ENCODE measurements at places on chromosomes 2 and 18. TPM values are rescaled to one million over a fixed set of nuclear protein-coding genes. Genes with fewer than 3 reads are reported as not detected.

The VIT gene
- total RNA-seq = not detected

The FECH gene
- 20.2 TPM for total RNA-seq

DNA sequence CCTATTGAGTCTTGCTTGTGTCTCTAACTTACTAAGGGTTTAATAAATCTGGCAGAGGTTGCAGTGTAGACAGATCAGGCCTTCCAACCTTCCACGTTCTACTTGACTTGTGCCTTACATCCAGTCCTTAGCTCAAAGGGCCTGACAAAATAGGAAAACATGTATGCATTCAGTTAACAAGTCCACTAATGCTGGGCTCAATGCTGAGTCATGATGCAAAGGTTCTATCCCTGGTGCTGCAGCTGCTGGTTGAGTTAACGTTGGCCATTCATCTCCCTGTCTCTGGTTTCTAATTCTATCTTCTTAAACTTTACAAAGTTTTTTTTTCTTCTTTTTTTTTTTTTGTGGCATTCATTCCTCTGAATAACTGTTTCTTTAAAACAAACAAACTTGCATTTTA, 46.3 kb upstream of the ITGB6 start:
- no peak overlapping the region for H3K27ac ChIP-seq
- H3K27me3 ChIP-seq = no peaks in the 10 kb centered on the region
- no peak for DNase-seq
- H3K4me1 ChIP-seq = no peaks in the 10 kb centered on the region

The TFPI gene
- not detected for total RNA-seq

GRCh38 chr2:119064567-119064966, 94.0 kb downstream of the C1QL2 start:
- H3K4me3 ChIP-seq = no peak overlapping the region
- H3K36me3 ChIP-seq = no peaks in the 10 kb centered on the region
- no peak for DNase-seq
- H3K27ac ChIP-seq = no peak overlapping the region
- no peaks in the 10 kb centered on the region for H3K4me1 ChIP-seq
- no peaks in the 10 kb centered on the region for H3K27me3 ChIP-seq

- peaks cover 18% of the 10 kb centered on the region for H3K27me3 ChIP-seq
- no peak overlapping the region for H3K27ac ChIP-seq
- no peak for DNase-seq
- no peaks in the 10 kb centered on the region for H3K4me1 ChIP-seq
- H3K36me3 ChIP-seq = no peaks in the 10 kb centered on the region
Measured at GRCh38 chr2:235098269-235098668, 146.5 kb downstream of the SH3BP4 start.

DNA sequence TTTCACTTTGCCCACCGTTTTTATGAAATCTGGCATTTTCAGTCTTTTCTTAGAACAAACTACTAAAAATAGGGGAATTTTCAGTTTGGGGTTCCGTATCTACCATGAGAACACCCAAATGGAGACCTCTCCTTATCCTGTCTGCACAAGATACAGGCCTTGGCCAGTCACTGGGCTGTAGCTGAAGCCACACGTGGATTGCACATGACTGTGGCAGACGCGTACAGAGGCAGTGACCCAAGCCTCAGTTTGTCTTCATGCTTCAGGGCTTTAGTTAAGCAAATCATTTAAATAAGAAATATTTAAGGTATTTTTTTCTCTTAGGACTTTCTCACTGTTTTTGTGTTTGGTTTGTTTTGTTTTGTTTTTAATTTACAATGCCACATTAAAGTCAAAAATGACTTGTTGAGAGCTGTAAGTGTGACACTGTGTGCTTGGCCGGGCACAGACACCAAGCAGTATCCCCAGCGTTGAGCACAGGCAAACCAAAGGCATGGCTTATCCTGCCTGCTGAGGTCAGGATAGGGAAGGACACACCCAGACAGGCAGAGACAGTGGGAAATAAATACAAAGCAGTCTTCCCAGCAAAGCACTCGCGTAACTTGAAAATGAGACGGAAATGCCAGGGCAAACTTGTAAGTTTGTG, 53.3 kb downstream of the TRAPPC12 start:
- H3K27ac ChIP-seq = no peak overlapping the region
- no peaks in the 10 kb centered on the region for H3K27me3 ChIP-seq
- H3K4me1 ChIP-seq = peaks cover 2% of the 10 kb centered on the region

The FIGN gene
- total RNA-seq = not detected

GRCh38 chr2:220533485-220533884, 906.1 kb downstream of the SLC4A3 start:
- H3K4me1 ChIP-seq = no peaks in the 10 kb centered on the region
- no peaks in the 10 kb centered on the region for H3K27me3 ChIP-seq
- no peak overlapping the region for H3K27ac ChIP-seq
- peak; percentile 17 for DNase-seq

GRCh38 chr2:20440001-20440560, 6.8 kb upstream of the RHOB start:
- peak; percentile 7 for DNase-seq
- H3K27me3 ChIP-seq = peaks cover 14% of the 10 kb centered on the region
- H3K36me3 ChIP-seq = no peaks in the 10 kb centered on the region
- H3K4me1 ChIP-seq = peaks cover 2% of the 10 kb centered on the region

DNA sequence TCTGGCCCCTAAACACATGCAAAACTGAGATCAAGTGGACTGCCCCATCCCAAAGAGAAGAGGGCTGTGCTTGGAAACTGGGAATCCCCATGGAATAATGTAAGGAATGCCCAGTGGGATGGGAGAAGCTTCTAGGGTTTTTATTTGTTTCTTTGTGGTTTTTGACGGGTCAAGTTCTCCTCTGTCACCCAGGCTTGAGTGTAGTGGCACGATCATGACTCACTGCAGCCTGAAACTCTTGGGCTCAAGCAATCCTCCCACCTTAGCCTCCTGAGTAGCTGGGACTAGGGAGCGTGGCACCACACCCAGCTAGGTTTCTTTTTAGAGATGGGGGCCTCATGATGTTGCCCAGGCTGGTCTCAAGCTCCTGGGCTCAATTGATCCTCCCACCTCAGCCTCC, 101.7 kb upstream of the ZSWIM2 start:
- DNase-seq = no peak
- H3K27ac ChIP-seq = no peak overlapping the region
- no peaks in the 10 kb centered on the region for H3K36me3 ChIP-seq
- no peaks in the 10 kb centered on the region for H3K27me3 ChIP-seq
- peaks cover 6% of the 10 kb centered on the region for H3K4me1 ChIP-seq

- H3K4me3 ChIP-seq = no peak overlapping the region
- H3K27ac ChIP-seq = no peak overlapping the region
- H3K4me1 ChIP-seq = no peaks in the 10 kb centered on the region
- DNase-seq = no peak
- no peaks in the 10 kb centered on the region for H3K27me3 ChIP-seq
Measured at GRCh38 chr2:76711490-76711889, 810.7 kb downstream of the LRRTM4 start.

The CHRNG gene
- not detected for total RNA-seq

The DPP10 gene
- not detected for total RNA-seq

GRCh38 chr2:196987649-196988364, 61.3 kb upstream of the PGAP1 start:
- H3K4me1 ChIP-seq = peaks cover 61% of the 10 kb centered on the region
- H3K4me3 ChIP-seq = peak overlapping the region; percentile 7
- H3K36me3 ChIP-seq = peaks cover 45% of the 10 kb centered on the region
- H3K27me3 ChIP-seq = no peaks in the 10 kb centered on the region
- H3K27ac ChIP-seq = peak overlapping the region; percentile 88
- peak; percentile 61 for DNase-seq

DNA sequence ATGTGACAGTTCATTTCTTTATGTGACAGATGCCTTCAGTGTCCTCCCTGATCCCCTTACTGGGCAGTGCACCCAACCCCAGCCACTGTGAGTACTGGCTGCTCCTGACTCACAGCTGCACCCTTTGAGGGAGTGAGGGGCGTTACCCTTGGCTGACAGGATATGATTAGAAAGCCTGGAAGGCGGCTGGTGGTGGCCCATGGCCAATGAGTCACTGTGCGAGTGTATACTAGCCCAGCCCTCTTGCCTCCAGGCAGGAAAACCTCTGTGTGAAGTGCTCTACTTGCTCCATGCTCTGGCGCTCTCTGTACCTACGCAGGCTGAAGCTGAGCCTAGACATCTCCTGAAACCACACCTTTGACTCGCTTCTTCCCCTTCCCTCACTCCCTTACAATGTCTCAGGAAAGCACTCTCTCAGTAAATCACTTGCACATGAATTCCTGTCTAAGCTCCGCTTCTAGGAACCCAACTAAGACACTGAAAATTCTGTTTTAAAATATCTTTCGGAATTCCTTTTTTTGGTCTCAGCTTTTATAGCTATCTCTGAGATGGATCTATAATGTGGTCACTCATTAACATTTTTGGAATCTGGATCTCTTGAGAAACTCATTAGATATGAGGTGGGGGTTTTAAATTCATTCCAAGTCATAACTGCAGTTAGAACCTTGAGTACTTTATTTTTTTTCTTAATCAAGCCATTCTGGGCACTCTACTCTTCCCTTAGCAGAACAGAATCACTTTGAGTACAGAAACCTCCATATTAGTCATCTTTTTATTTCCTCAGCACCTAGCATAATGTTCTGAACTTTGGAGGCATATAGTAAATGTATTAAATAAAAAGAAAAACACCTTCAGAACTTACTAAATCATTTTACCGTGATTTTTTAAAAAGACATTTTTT, 25.3 kb upstream of the STAM2 start:
- H3K27me3 ChIP-seq = peaks cover 18% of the 10 kb centered on the region
- no peaks in the 10 kb centered on the region for H3K36me3 ChIP-seq
- no peak overlapping the region for H3K4me3 ChIP-seq
- H3K27ac ChIP-seq = no peak overlapping the region
- no peaks in the 10 kb centered on the region for H3K4me1 ChIP-seq
- DNase-seq = peak; percentile 63

DNA sequence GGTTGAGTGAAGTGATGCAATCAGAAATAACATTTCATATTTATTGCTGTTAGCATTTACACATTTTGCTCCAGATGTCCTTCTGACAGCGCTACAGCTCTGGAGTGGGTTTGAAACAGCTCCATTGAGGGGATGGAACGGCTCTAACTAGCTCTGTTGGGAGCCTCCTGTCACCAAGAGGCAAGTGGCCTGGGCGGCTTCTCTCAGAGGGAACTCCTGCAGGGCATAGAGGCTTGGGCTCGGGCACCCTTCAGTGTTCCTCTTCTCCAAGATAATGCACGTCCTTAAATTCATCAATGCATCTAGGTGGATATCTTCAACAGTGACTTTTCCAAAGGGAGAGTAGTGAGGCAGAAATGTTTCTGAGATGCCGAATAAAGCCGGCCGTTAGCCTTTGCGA, 122.5 kb downstream of the CNTNAP5 start:
- H3K36me3 ChIP-seq = no peaks in the 10 kb centered on the region
- no peaks in the 10 kb centered on the region for H3K27me3 ChIP-seq
- DNase-seq = no peak
- H3K4me3 ChIP-seq = no peak overlapping the region
- no peaks in the 10 kb centered on the region for H3K4me1 ChIP-seq

DNA sequence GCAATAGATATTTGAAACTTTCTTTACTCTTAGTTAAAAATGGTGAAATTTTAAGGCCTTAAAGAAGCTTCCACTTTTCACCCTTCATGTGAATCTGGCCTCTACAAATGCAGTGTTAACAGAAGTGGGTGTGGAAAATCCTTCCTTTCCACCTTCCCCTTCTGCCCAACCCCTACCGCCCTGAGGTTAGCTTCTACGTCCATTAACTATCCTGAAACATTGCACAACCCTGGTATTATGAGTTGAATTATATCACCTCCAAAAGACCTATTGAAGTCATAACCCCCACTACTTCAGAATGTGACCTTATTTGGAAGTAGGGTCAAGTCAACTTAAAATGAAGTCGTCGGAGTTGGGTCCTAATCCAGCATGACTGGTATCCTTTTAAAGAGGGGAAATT, 80.8 kb upstream of the ACSL3 start:
- no peaks in the 10 kb centered on the region for H3K4me1 ChIP-seq
- H3K27ac ChIP-seq = no peak overlapping the region
- no peaks in the 10 kb centered on the region for H3K36me3 ChIP-seq
- peaks cover 10% of the 10 kb centered on the region for H3K27me3 ChIP-seq
- no peak overlapping the region for H3K4me3 ChIP-seq
- no peak for DNase-seq

The SERPINB4 gene
- not detected for total RNA-seq

DNA sequence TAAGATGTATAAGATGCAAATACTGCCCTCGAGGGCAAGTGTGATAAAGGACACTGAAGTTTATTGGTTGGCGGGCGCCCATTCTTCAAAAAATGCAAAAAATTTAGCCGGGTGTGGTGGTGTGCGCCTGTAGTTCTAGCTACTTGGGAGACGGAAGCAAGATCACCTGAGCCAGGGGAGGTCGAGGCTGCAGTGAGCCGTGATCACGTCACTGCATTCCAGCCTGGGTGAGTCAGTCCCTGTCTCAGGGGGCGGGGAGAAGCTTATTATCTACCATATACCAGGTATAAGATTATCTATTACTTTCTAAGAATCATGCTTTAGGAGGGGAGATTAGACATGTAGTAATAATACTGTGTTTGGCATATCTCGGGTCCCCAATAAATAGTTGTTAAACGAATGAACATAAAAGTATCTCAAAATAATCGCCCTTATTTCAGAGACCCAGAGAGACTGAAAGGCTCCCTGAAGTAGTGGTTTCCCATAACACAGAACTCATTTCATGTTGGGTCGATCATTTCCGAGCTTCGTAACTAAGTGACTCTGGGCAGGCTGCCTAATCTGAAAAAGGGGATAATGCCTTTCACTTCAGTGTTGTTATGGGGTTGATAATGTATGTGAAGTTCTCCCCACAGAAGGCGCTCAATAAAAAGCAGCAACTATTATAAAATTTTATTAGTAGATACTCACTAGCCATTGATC, 1.2 kb upstream of the SELENOI start:
- peak overlapping the region; percentile 94 for H3K27ac ChIP-seq
- DNase-seq = peak; percentile 46
- peak overlapping the region; percentile 93 for H3K4me3 ChIP-seq
- H3K4me1 ChIP-seq = peaks cover 31% of the 10 kb centered on the region

The TCF4 gene
- total RNA-seq = not detected

DNA sequence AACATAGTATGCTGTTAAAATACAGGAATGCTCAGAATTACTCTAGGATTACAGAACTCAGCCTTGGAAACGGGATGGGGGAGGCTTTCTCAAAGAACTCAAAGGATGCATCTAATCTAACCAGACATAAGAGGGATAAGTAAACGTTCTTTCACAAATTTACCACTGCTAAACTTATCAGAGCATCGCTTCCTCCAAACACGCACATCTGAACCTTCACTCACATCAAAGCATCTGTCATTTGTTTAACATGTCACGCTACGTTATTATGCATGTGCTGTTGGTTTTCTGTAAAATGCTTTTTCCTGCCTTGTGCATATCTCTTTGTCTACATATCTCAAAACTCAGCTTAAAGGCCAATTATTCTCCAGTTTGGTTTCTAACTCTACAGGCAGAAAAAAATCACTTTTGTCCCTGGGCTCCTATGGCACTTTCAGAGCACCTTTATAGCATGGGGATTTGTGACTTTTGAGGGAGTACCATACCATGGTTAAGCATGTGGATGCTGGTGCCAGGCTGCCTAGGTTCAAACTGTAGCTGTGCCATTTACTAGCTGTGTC, 106.7 kb upstream of the FSHR start:
- no peak overlapping the region for H3K4me3 ChIP-seq
- no peaks in the 10 kb centered on the region for H3K27me3 ChIP-seq
- DNase-seq = no peak

Measured in activated CD4-positive, alpha-beta memory T cell treated with anti-CD3 and anti-CD28 coated beads for 36 hours (primary cell).